ENCODE measurements at places on chromosomes 12 and 14.

- no peak for DNase-seq
These were observed 2.7 kb downstream of the MED13L start for GRCh38 chr12:116274551-116275375.

DNA sequence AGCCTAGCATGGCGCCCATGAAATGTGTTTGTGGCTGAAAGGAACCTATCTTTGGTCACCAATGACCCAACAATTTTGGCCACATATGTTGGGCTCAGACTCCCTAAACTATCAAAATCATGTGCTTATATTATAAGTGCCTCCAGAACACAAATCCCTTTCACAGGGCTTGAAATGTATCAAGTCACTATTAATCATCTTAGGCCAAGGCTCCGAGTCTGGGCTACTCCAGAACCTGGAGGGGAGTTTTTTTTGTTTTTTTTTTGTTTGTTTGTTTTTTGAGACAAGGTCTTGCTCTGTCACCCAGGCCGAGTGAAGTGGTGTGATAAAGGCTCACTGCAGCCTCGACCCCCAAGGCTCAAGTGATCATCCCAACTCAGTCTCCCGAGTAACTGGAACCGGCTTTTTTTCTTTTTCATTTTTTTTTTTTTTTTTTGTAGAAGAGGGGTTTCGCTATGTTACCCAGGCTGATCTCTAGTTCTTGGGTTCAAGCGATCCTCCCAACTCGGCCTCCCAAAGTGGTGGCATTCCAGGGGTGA, 989 bp upstream of the DRAM1 start:
- DNase-seq: no peak

- no peak for DNase-seq
These were observed 97.0 kb downstream of the BEGAIN start for GRCh38 chr14:100490252-100490651.

- no peak for DNase-seq
These were observed 47.8 kb upstream of the KIF21A start for GRCh38 chr12:39490500-39491282.

DNA sequence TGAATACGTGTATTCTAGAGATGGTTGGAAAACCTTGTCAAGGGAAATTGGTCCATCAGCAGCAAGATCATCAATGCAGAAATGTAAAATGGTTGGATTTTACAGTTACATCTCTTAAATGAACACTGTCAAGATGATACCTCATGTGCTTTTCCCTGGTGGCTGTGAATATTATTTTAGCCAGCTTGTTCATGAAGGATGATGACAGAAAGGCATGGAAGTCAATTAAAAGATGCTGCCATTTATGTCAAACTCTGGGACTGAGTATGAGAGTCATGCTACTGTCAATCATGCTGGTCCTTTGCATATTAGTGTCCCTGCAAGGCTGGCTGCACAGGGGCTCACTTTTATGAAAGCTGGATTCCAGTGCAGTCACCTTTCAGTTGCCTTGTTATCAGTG, 10.3 kb upstream of the RERG start:
- DNase-seq: no peak

GRCh38 chr12:102232446-102232845, 34.8 kb upstream of the PMCH start:
- no peak for DNase-seq

DNA sequence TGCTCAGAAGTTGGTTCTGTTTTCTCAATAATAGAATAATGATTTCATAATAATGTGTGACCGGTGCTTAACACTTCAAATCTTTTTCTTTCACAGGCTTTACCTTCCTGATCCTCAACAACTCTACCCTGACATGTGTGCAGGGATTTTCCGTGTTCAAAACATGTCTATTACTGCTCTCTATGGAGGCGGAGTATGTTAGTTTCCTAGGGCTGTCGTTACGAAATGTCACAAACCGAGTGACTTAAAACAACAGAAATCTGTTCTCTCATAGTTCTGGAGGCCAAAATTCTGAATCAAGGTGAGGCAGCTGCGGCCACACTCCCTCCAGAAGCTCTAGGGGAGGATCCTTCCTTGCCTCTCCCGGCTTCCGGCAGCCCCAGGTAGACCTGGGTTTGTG, 186.2 kb upstream of the VASH1 start:
- no peak for DNase-seq

DNA sequence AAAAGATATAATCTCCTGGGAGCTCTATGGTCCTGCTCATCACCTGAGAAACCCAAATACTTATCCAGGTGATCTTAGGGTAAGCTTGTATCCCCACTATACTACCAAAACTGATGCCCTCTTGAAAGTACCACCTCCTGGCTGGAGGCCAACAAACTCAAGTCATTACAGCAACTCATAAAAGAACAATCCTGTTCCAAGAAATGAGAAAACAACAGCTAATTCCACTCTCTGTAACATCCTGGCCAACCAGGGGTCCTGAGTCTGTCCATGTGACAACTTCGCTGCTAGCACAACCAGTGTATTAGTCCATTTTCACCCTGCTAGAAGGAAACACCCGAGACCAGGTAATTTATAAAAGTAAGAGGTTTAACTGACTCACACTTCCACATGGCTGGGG, 190.0 kb upstream of the BMP4 start:
- DNase-seq: no peak

Data from amygdala (tissue), 56 donors.